ENCODE measurements at places on chromosomes 5 and 9. TPM values are rescaled to one million over a fixed set of nuclear protein-coding genes. Genes with fewer than 3 reads are reported as not detected.

- H3K27me3 ChIP-seq = no peaks in the 10 kb centered on the region
- no peak overlapping the region for H3K4me3 ChIP-seq
Measured at GRCh38 chr9:76866689-76867088, 39.2 kb downstream of the PRUNE2 start.

Gene AGXT2
- not detected for total RNA-seq

Gene ATOSB
- 6.9 TPM for total RNA-seq

DNA sequence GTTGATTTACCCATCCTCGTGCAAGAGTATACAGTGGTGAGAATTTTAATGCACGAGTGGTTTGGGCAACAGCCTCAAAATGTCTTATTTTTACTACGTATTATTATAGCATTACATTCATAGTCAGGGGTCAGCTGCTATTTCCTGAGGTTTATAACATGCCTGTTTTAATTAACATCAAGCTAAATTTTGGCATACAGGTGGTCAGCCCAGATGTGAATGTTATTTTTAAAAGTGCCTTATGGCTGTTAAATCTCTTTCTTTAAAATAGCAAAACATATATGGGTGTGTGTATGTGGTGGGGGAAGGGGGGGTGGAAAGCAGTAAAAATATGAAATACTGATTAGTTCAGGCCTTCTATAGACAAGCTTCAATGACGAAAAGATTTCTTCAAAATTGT is 424.5 kb upstream of the CLINT1 start:
- no peaks in the 10 kb centered on the region for H3K27me3 ChIP-seq
- no peak overlapping the region for H3K4me3 ChIP-seq
- no peaks in the 10 kb centered on the region for H3K36me3 ChIP-seq
- no peak for DNase-seq
- no peaks in the 10 kb centered on the region for H3K4me1 ChIP-seq

GRCh38 chr5:96481009-96481786 is 48.1 kb upstream of the PCSK1 start:
- H3K4me1 ChIP-seq = peaks cover 4% of the 10 kb centered on the region
- H3K27ac ChIP-seq = no peak overlapping the region
- no peak overlapping the region for H3K4me3 ChIP-seq
- no peaks in the 10 kb centered on the region for H3K27me3 ChIP-seq

- no peak for DNase-seq
- H3K27ac ChIP-seq = no peak overlapping the region
- H3K4me3 ChIP-seq = no peak overlapping the region
- H3K36me3 ChIP-seq = no peaks in the 10 kb centered on the region
- H3K27me3 ChIP-seq = no peaks in the 10 kb centered on the region
Measured at GRCh38 chr9:12231832-12232231, 461.4 kb upstream of the TYRP1 start.

GRCh38 chr9:17229945-17230560 is 95.2 kb downstream of the CNTLN start:
- no peaks in the 10 kb centered on the region for H3K27me3 ChIP-seq
- no peak overlapping the region for H3K4me3 ChIP-seq
- H3K27ac ChIP-seq = no peak overlapping the region
- DNase-seq = no peak
- H3K36me3 ChIP-seq = no peaks in the 10 kb centered on the region

DNA sequence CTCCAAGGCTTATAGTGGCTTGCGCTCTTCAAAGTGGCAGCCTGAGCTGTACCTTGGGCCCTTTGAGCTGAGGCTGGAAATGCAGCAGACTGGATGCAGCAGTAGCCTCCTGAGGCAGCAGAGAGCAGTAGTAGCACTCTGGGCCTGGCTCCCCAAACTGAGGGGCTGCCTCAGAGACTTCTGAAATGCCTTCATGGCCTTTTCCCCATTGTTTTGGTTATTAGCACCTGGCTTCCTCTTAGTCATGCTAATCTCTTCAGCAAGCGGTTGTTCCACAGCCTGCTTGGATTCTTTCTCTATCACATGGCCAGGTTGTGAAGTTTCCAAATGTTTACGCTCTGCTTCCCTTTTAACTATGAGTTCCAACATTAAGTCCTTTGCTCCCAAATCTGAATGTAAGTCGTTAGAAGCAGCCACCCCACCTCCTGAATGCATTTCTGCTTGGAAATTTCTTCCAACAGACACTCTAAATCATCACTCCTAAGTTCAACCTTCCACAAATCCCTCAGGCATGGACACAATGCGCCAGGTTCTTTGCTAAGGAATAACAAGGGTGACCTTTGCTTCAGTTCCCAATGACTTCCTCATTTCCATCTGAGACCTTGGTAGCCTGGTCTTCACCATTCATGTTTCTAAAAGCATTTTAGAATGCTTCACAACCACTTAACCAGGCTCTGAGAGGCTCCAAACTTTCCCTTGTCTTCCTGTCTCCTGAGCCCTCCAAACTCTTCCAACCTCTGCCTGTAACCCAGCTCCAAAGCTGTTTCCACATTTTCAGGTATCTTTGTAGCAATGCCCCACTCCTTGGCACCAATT is 145.8 kb downstream of the ZDHHC21 start:
- H3K36me3 ChIP-seq = no peaks in the 10 kb centered on the region
- H3K4me3 ChIP-seq = no peak overlapping the region
- H3K4me1 ChIP-seq = no peaks in the 10 kb centered on the region
- no peak for DNase-seq
- no peak overlapping the region for H3K27ac ChIP-seq

Gene IFNB1
- total RNA-seq = not detected

GRCh38 chr9:81683238-81683637 is 6.1 kb downstream of the TLE1 start:
- H3K4me3 ChIP-seq = no peak overlapping the region
- H3K27ac ChIP-seq = no peak overlapping the region
- no peaks in the 10 kb centered on the region for H3K4me1 ChIP-seq
- no peak for DNase-seq
- no peaks in the 10 kb centered on the region for H3K27me3 ChIP-seq

DNA sequence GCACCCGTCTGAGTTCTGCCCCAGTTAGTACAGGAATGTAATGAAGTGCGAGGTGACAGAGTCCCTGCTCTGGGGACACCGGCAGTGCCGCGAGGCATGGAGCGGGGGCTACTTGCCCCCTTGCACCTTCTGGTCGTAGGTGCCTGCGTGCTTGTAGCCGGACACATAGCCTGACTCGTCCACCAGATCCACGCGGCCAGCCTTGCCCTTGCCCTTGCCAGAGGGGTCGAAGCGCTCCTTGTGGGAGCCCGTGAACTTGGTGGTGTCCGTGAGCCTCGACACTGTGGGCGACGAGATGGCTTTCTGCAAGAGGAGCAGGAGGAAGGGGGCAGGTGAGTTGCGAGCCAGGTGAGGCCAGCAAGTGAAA is 28.2 kb downstream of the TPPP start:
- no peak overlapping the region for H3K27ac ChIP-seq
- no peak overlapping the region for H3K4me3 ChIP-seq
- no peaks in the 10 kb centered on the region for H3K4me1 ChIP-seq
- no peaks in the 10 kb centered on the region for H3K27me3 ChIP-seq

GRCh38 chr5:1701884-1702283 is 97.8 kb downstream of the MRPL36 start:
- no peaks in the 10 kb centered on the region for H3K4me1 ChIP-seq
- no peaks in the 10 kb centered on the region for H3K36me3 ChIP-seq
- no peak overlapping the region for H3K4me3 ChIP-seq
- DNase-seq = no peak

Data from ovary (tissue), 10 donors.